Activated naive CD8-positive, alpha-beta T cell treated with anti-CD3 and anti-CD28 coated beads, Interleukin-2, amount 50 U/mL, for 24 hours (primary cell): ENCODE measurements at places on chromosomes 4 and X.

DNA sequence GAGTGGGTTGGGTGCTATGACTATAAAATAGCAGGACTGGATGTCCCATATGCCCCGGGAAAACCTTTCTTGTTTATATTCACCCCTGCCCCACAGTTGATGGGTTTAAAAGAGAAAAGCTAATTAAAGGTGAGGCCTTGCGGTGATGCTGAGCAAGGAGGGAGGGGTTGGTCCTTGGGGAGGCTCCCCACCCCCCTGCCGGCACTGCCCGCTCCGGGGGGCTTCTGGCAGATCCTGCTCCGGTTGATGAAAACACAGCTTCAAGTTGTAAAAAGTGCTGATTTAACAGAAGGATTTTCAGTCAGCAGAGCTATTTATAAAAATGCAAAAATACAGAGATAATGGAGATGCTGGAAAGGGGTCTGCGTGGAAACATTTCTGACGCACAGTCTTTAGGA, 68.6 kb downstream of the MTMR1 start:
- no peak for DNase-seq

GRCh38 chr4:96112631-96113030, 272.7 kb downstream of the PDHA2 start:
- no peak for DNase-seq

GRCh38 chrX:37765507-37765906, 14.4 kb upstream of the CYBB start:
- DNase-seq: no peak

GRCh38 chr4:931194-931959, 739 bp downstream of the GAK start:
- peak; percentile 36 for DNase-seq

DNA sequence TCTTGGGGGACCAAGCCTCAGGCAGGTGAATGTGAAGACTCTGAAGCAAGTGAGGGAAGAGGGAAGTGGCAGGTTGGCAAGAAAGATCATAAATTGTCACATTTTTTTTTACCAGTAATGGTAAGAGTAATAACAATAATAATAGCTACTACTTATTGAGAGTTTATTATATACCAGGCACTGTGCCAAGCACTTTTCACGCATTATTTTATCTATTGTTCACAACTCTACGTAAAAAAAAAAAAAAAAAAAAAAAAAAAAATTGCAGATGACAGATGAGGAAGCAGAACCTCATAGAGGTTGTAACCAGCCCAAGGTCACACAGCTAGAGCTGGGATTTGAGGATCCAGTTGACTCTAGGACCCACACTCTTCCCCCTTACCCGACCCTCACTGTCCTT, 40.9 kb downstream of the TSC22D3 start:
- DNase-seq: no peak

DNA sequence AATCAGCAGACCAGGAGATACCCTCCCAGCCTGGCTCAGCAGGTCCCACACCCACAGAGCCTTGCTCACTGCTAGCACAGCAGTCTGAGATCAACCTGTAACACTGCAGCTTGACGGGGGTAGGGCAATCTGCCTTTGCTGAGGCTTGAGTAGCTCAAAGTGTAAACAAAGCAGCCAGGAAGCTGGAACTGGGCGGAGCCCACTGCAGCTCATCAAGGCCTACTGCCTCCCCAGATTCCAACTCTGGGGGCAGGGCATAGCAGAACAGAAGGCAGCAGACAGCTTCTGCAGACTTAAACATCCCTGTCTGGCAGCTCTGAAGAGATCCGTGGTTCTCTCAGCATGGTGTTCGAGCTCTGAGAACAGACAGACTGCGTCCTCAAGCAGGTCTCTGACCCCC, 15.1 kb upstream of the GABRA2 start:
- DNase-seq: no peak

- no peak for DNase-seq
Measured at GRCh38 chr4:7646384-7647061, 211.8 kb upstream of the PSAPL1 start.

DNA sequence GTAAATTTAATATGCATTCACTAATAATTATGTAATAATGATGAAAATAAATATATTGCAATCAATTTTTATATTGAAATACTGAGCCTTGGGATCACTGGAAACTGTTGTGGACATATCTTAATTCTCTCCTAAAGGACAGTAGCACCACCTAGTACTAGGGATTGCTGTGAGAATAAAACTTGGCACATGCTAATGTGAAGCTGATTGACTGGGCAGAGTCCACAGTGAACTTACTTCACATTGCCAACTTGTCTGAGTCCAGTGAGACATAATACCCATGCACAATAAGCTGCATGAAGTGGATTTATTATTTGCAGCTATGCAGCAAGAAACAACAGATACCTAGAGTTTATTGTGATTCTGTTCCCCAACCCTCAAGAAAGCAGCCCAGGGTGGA, 131.1 kb downstream of the GABRG1 start:
- no peak for DNase-seq

DNA sequence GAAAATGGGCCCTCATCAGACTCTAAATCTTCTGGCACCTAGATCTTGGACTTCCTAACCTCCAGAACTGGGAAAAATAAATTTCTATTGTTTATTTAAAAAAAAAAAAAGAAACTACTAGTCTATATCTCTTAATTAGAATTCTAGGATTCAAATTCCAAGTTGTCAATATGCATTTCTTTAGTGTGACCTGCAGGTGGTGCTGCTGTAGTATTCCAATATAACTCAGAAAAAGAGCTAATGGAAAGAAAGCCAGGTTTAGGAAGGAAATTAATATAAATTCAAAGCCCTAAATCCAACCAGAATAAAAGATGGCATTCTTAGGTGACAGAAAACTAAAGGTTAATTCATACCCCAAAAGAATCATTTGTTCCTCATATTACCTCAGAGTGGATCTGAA, 80.0 kb upstream of the NALF2 start:
- no peak for DNase-seq

DNA sequence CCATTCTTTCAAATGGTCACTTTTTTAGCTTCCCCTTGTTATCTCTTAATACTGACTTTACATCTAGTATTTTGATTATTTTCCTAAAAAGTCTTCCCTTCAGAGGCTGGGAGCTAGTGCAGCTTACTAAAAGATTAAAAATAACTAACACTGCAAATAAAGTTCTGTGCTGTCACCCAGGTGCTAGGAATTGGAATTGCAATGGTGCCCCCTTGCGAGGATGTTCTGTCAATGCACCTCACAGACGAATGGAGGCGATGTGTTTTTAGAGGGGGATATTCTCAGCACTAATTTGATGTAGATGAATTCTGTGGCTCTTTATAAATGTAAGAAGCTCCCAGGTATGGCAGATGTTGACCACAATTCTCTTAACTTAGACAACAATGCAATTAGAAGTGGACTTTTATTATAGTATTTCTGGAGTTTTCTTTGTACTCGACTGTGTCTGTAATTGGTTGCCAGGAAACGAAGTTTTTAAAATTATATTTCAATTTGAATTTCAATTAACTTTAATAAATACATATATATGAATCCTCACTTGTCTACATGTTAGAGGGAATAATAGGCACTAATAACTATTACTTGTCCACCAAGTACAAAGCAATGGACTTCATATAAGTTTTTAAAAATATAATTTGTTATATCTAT, 22.0 kb upstream of the SMIM31 start:
- DNase-seq: peak; percentile 49

DNA sequence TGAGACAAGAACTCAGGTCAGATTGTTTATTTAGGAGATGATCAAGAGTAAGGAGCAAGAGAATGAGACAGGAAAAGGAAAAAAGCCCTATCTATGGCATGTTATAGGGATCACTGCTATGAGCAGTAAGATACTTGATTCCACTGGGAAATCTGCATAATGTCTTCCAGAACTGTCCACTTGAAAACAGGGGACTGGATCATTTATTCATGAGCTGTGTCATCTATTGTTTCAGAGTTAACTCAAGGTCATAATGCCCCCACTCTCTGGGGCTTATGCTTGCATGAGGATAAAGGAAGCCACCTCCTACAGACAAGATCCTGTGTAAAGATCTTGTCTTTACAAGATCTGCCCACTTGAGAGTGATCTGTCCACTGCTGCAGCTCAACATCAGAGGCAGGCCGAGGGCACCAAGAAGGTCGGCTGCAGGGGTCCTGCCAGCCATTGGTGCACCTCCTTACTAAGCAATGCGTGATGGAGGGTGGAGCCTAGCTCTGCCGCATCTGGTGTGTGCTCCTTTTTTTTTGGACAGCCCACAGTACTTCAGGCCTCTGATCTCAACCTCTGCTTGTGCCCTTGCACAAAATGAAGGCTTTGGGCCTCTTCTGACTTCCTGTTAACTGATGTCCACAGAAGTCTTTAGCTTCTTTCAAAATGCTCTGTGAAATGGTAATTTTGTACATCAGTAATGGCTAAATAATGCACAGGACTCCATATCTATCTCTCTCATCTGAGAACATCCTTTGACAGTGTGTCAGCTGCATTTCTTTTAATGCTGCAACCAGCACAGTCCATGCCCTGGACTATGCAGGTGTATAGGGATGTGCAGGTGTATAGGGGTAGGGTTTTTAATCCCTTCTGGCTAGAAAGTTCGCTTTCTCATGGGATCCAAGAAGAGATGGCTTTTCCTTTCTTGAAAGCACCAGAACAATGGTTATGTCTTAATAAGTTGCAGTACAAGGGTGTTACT, 95.9 kb upstream of the TRPC3 start:
- no peak for DNase-seq

DNA sequence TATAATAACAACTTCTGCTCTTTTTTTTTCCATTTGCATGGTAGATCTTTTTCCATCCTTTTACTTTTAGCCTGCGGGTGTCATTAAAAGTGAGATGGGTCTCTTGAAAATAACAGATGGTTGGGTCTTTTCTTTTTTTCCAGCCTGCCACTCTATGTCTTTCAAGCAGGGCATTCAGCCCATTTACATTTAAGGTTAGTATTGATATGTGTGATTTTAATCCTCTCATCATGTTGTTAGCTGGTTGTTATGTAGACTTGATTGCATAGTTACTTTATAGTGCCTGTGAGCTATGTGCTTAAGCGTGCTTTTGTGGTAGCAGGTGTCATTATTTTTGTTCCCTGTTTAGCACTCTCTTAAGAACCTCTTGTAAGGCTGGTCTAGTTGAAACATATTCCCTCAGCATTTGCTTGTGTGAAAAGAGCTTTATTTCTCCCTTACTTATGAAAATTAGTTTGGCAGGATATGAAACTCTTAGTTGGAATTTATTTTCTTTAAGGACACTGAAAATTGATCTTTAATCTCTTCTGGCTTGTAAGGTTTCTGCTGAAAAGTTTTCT, 326.1 kb downstream of the SH3BGRL start:
- no peak for DNase-seq

DNA sequence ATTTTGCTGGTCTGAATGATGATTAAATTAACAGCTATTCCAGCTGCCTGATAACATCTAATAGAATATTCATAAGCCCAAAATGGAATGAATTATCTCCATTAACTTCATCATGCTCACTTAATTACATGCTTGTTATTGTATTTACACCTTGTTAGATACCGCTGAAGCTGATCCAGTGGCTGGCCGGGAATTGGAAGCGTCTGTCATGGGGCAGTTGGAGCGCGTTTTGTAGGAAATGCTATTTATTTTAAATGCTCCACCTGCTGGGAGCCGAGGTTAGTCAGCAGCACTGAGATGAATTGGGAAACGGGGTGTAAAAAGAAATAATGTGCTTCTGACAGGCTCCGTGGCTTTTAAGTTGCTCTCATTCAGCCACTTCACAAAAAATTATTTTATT, 25.2 kb downstream of the ARX start:
- DNase-seq: no peak
